ENCODE measurements at places on chromosomes 3 and 15.

- DNase-seq, result no peak
Observed at GRCh38 chr3:39750712-39751111, 58.7 kb upstream of the MYRIP start.

DNA sequence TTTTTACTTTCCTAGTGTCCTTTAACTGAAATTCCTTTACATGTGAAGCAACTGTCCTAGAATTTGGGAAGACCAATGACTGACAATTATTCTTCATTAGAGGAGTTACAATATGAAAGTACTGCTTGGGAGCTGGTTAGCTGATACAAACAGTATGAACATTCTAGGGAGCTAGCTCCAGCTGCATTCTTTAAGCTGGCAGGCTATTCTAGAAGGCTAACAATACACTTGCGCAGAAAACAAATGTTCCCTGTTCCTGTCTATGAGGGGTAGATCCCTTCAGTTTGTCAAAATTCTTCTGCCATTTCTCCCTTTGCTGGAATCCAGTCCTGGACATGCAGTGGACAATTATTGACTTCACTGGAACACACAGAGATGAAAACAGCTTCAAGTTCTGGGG is 60.2 kb upstream of the NANOGP8 start:
- no peak for DNase-seq

- no peak for DNase-seq
Observed at GRCh38 chr3:13289771-13290285, 130.3 kb downstream of the NUP210 start.

DNA sequence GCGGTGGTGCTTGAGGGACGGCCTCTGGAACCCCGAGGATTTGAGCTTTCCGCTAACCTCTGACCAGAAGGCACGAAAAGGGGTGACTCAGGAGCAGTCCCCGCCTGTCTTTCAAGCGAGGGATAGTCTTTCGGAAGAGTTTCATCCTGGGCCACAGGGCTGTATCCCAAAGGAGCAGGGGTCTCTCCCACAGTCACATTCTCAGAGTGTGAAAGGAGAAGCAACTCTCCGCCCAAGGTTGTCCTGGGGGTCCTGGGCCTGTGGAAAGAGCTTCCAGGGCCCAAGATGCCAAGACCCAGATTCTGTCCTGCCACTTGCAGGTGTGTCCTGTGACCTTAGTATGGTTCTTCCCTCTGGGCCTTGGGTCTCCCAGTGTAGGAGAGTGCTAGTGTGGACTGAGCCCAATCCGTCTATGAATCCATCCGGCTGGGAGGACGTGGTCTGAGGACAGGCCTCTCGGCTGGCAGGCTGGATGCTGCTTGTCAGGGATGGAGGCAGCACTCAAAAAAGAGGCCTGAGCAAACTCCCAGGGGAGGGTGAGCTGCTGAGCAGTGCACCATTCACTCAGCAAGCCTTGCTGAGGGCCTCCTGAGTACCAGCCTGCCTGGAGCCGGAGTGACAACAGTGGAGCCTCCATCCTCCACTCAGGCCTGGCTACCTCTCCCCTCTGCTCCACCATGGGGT is 1.6 kb upstream of the DUSP7 start:
- no peak for DNase-seq

GRCh38 chr15:89068325-89068784 is 19.9 kb upstream of the ABHD2 start:
- no peak for DNase-seq

GRCh38 chr15:63458026-63458425 is 46.4 kb upstream of the USP3 start:
- no peak for DNase-seq

GRCh38 chr3:43073836-43074220 is 32.1 kb downstream of the POMGNT2 start:
- no peak for DNase-seq

DNA sequence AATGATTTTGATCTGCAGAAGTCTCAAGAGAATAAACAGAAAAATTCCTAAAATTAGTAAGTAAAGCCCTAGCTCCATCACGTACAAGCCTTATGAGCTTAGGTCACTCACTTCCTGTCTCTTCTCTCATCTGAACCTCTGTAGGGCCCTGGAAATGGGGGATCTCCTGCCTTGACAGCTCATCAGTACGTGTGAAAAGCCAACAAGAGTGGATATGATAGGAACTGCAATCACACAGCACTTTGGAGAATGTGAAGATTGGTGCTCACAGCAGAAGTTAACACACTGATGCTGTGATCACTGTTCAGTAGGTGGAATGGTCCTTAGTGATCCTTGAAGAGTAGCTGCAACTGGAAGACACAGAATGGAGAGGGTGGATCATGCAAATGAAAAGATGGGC is 27.8 kb upstream of the ALDH1L1 start:
- no peak for DNase-seq
